T47D (cell line): ENCODE measurements at places on chromosomes 4 and X.

DNA sequence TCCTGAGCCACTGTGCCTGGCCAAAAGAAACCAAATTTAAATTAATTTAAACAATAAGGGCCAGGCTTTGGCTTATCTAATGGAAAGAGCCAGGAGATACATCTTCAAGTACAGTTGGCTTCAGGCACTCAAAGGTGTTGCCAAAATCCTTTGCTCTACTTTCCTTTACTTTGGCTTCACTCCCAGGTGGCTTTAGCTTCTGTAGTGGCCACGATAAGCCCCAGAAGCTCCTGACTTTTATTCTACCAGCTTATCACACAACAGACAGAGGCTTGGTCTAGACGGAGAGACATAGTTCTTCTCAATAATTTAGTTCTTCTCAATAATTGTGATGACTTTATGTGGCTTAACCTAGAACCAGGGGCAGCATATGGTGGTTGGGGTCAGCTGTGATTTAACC lies 211.2 kb upstream of the LNX1 start:
- no peak for DNase-seq

GRCh38 chr4:160217352-160217751 lies 1114.5 kb downstream of the RAPGEF2 start:
- no peak for DNase-seq

- DNase-seq, result no peak
Measured at GRCh38 chrX:136476501-136476900, 11.2 kb upstream of the BRS3 start.

GRCh38 chr4:60814549-60814948 lies 385.6 kb upstream of the ADGRL3 start:
- peak; percentile 14 for DNase-seq

- DNase-seq, result no peak
Measured at GRCh38 chr4:169774466-169775445, 17.0 kb upstream of the HPF1 start.

- no peak for DNase-seq
Measured at GRCh38 chrX:11600578-11600977, 65.1 kb downstream of the ARHGAP6 start.

DNA sequence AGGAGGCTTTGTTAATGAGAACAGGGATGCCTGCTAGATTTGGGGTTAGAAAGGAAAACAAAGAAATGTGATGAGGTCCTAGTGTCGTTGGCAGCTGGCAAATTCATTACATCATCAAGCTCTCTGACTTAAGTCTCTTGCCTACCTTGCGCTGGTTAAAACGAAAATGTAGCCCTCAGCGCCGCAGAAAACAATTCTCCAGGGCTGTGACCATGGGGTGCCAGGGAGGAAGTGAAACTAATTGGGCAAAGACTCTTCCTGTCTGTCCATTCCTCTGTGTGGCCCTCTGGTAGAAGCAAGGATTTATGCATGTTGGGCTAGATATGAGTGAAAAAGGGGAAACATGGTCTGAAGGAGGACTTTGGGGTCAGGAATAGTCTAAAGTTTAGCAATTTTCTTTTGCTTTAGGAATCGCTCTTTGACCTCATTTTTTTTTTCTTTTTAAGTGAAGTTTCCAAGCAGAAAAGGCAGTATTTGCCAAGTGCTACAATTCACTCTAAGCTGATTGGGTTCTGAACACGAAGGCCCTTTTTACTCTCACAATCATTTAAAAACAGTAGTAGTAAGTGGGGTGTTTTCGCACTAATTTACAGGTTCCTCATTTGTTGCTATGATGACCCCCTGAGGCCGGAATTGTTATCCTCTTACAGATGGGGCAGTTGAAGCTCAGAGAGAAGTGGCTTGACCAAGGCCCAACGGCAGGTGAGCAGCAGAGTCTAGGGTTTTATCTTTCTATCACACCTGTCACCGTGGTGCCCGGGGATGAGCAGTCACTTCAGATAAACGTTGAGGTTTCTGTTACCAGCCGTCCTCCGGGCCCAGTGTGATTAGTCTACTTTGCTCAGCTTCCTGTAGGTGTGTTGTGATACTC lies 27.3 kb upstream of the CHRNA9 start:
- DNase-seq, result no peak

DNA sequence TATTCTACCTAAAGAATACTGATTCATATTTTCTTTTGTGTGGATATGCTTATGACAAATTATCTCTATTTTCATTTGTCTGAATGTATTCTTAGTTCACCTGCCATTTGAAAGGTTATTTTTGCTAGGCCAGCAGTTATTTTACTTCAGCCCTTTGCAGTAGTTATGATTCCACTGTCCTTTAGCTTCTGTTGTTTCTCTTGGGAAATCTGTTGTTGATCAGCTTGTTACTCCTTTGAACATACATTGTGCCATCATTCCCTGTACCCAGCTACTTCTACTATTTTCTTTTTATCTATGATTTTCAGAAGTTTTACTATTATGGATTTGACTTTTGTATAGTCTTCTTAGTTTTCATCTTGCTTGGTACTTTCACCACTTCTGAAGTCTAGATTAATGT lies 37.2 kb downstream of the RBM46 start:
- DNase-seq, result no peak

DNA sequence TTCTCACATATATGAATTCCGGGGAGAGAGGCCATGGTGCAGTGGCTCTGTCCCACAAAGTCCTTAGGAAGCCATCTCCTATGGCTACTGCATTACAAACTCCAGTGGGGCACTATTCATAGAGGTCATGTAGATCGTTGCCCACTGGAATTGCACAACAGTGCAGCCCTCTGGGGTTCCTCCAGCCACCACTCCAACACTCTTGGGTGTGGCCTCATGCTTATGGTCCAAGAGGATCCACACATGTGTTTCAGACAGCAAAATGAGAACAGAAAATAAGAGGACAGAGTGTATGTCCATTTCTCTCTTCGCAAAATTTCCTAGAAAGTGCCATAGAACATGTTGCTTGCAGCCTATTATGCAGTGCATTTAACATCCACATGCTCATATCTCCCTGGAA lies 444.2 kb upstream of the FAM241A start:
- DNase-seq, result no peak

DNA sequence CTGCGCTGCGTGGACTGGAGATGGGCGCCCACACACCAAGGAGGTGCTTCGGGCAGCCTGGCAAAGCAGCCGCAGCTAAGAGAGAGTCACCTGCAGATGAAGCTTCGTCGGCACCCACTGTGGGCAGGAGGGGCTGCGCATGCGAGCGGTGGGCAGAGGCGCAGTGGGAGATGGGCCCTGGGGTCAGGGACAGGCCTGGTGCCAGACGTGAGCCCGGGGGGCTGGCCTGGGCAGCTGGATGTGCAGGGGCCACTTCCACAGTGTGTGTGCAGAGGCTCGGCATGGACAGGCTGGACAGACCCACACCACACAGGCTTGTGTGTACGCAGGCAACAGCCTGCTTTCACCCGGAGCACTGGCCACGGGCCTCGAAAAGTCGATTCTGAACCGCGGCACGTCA lies 18.6 kb downstream of the CTBP1 start:
- DNase-seq, result no peak

GRCh38 chr4:4859799-4860599 lies 534 bp downstream of the MSX1 start:
- DNase-seq, result no peak

DNA sequence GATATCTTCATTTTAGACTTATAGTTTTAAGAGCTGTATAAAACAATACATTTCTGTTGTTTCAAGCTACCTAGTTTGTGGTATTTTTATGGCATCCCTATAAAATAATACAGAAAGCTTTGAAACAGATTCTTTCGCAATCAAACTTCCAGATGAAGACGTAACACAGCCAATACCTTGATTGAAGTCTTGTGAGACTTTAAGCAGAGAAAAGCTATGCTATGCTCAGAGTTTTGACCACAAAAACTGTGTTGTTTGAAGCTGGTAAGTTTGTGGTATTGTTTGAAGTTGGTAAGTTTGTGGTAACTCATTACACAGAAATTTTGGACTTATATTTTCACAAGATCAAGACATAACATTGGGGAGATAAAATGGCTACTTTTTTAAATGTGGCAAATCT lies 201.8 kb upstream of the UGT8 start:
- DNase-seq, result no peak

DNA sequence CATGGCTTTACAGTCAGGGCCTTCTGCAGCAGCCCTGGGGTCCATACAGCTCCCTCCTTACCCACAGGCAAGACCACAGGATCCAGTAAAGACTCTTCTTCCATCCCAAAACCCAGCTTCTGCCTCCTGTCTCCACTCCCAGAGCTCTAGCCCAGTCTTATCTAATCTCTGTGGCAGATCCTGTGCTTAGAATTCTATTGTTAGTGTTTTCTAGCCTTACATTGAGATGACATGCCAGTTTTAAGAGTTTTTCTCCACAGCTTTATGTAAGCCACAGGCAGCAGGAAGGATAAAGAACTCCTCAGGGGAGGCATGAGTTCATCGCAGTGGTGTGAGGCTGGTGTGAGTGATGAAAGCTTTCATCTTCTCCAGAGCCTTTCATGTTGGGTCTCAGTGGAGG lies 129.1 kb downstream of the RCHY1 start:
- DNase-seq, result no peak

GRCh38 chr4:108006361-108006760 lies 16.7 kb downstream of the HADH start:
- no peak for DNase-seq

- no peak for DNase-seq
Measured at GRCh38 chr4:16745009-16745635, 153.3 kb downstream of the LDB2 start.

DNA sequence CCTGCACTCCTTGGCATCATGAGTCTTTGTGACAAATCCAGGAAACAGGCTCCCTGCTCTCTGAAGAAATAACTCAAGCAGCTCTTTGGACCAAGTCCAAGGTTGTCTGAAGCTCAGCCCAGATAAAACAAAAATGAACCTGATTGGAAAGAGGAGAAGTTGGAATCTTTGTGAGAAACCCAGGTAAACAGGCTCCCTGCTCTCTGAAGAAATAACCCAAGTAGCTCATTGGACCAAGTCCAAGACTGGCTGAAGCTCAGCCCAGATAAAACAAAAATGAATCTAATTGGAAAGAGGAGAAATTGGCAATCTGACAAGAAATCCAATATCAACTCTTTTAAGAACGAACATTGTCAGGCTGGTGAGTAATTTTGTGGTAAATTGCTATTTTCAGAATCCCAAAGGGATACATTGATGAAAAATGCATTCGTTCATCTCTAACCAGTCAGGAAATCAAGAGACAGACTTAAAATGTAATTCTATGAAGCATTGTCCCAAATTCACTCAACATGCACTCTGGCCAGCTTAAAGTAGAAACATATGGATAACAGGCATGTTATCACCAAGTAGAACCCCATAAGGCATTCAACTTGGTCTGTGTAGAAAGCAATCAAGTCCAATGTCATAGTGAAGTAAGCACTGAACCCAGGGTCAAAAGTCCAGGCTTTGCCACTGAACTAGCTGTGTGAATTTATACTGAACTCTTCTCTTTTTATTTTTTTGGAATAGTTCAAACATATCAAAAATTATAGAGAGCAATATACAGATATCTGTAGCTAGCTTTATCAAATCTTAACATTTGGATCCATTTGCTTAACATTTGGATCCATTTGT lies 16.8 kb upstream of the NFXL1 start:
- no peak for DNase-seq

DNA sequence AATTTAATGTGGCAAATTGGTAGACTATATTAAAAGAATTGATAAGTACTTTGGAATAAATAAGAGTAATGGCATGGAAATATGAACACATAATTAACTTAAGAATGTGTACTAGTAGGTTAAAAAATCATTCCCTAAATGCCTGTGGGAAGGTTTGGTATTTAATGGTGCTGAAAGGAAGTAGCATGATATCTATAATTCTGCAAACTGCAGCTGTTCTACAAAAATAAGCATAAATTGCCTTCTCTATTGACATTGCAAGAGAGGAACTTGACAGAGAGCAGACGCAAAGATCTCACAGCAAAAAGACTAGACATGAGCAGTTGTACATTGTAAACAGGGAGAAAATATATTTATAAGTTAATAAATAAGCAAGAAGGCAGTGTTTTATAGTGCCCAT lies 752.5 kb upstream of the PCDH10 start:
- no peak for DNase-seq

DNA sequence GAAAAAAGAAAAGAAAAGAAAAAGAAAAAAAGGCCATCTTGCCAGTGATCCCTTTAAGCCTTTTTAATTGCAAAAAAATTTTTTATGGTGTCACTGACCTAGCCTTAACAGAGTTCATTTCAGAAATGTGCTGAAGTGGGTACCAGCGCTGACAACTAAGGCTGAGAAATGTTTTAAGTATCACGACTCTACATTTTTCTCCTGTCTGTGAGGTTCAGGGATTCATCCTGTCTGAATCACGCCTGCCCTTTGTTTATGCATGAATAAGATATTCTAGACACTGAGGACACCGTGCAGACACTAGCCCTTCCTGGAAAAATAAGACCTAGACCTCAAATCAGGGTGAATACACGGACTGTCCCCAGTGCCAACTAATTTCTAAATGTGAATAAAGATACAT lies 154.4 kb upstream of the NOCT start:
- DNase-seq, result no peak

DNA sequence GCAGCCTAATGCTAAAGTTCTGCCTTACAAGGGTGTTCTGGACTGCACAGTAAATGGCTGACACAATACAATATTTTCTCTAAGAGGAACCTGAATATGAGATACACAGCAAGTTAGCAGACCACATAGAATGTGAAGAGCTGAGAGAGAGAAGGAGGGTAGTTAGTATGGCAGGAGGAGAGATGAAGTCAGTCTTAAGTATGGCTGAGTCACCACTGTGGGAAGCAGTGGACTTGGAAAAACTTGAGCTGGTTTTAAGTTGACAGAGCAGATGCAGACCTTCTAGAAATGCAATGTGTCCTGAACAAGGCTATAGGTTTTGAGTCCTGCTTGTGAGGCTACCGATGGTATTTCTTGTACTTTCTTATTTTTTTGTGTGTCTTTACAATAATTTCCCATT lies 172.5 kb downstream of the SH2D1A start:
- DNase-seq, result no peak

GRCh38 chrX:44349561-44349960 lies 6.1 kb upstream of the EFHC2 start:
- no peak for DNase-seq

DNA sequence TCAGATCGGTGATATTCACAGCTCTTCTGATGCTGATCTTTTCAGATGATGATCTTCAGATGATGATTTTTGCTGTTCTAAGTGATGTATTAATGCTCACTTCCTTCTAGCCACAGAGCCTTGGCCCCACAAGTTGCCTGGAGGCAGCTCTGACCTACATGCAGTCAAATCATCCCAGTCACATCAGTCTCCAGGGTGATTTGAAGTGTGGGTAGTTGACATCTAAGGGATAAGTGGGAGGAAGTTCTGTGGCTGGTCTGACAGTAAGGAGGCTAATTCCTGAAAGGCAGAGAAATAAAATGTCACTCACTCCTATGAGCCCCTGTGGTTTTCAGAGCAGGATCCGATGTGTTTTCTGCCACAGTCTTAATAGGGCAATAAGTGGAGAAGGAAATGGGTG lies 79.8 kb upstream of the RPL34 start:
- DNase-seq, result peak; percentile 17

DNA sequence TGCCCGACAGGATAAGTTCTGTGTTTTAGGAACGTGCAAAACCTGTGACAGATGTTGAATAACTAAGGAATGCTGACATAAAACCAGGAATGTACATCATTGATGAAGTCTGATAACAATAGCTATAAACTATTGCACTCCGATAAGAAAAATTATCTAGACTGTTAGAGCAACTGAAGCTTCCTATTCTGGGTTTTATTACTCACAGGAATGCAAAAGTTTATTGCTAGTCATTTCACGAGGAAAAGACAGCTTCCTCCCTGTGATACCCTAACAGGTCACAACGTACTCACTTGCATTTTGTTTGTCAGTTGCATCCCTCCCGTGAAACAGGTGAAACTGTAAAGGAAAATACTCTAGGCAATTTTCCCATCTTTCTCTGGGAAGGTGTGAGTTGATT lies 65.9 kb downstream of the CLDN22 start:
- no peak for DNase-seq
